NAMALWA (cell line): ENCODE measurements at places on chromosomes 3 and 15.

DNA sequence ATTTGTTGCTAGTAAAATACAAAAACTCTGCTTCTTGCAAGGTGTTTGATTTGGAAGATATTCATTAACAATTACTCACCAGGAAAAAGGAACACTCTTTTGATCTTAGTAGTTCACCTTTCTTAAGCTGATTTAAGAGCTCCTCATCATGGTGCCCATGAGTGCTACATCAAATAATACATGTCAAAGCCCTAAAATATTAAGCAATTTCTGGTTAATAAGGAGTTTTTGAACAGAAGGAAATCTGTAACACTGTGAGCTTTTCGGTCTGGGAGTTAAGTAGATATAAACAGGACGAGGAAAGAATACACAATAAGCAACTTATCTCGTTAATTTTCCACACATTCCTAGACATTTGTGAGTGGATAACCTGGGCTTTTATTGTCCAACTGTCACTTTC is 83.9 kb upstream of the DCBLD2 start:
- no peak for DNase-seq

DNA sequence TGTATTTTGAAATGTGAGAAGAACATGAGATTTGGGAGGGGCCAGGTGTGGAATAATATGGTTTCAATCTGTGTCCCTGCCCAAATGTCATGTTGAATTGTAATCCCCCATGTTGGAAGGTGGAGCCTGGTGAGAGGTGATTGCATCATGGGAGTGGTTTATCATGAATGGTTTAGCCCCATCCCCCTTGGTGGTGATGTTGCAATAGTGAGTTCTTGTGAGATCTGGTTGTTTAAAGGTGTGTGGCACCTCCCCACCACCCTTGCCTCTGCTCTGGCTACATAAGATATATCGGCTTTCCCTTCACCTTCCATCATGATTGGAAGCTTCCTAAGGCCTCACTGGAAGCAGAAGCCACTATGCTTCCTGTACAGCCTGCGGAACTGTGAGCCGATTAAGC is 23.9 kb upstream of the TMEM108 start:
- DNase-seq, result peak; percentile 10

DNA sequence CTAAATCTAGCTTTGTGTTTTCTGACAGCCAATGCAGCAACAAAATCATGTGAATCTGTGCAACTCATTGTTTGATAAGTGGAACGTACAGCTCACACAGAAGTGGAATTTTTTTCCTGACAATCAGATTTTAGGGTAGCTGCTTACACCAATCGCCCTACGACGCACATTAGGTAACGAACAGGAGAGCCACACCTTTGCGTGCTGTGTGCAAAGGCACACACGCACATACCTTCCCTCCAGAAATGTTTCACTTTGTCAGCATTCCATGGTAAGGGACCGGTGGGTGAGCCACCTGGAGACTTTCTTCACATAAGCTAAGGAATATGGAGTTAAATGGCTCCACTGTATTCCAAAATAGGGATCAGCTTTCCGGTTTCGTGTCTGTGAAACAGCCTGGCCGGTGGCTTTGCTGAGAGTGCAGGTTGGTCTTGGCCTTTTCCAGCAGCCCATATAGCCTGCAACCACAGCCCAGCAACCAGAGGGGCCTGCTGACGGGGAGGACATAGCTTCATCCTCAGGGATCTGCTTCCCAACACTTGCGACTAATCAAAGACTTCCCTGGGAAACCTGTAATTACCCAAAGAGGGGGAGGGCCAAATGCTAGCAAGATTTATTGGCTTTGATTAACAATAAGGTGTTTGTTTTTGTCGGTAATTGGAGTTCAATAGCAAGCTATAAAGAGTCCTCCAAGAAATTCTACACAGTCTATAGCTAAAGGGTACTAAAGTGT is 145.3 kb downstream of the ADAMTS17 start:
- no peak for DNase-seq

- DNase-seq, result no peak
These were observed 125.4 kb upstream of the PLCL2 start for GRCh38 chr3:16759227-16759903.
